Stimulated activated CD8-positive, alpha-beta memory T cell treated with anti-CD3 and anti-CD28 coated beads, Interleukin-15, amount 100 ng/mL, for 24 hours (primary cell): ENCODE measurements at places on chromosomes 16 and 17.

DNA sequence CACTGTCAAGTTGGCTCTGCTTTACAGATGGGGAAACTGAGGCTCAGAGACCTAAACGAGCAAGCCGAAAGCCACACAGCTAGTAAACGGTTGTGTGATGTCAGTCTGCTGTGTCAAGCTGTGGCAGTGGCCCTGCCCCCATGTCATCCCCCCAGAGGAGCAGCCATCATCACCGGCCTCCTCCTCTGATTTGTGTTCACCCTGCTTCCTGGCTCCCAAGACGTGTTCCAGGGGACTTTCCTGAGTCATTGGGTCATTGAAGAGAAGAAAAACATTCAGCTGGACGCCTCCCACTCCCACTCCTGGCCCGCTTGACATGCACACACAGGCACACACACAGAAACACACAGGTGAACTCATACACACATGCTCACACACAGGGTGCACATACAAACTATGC, 54.0 kb upstream of the CIBAR2 start:
- no peak for DNase-seq

GRCh38 chr17:19656851-19657581, 8.5 kb downstream of the ALDH3A2 start:
- no peak for DNase-seq

- DNase-seq: no peak
Observed at GRCh38 chr17:66632731-66633130, 202.2 kb upstream of the CACNG5 start.

- DNase-seq: no peak
Observed at GRCh38 chr17:50518384-50519023, 10.3 kb downstream of the MYCBPAP start.

DNA sequence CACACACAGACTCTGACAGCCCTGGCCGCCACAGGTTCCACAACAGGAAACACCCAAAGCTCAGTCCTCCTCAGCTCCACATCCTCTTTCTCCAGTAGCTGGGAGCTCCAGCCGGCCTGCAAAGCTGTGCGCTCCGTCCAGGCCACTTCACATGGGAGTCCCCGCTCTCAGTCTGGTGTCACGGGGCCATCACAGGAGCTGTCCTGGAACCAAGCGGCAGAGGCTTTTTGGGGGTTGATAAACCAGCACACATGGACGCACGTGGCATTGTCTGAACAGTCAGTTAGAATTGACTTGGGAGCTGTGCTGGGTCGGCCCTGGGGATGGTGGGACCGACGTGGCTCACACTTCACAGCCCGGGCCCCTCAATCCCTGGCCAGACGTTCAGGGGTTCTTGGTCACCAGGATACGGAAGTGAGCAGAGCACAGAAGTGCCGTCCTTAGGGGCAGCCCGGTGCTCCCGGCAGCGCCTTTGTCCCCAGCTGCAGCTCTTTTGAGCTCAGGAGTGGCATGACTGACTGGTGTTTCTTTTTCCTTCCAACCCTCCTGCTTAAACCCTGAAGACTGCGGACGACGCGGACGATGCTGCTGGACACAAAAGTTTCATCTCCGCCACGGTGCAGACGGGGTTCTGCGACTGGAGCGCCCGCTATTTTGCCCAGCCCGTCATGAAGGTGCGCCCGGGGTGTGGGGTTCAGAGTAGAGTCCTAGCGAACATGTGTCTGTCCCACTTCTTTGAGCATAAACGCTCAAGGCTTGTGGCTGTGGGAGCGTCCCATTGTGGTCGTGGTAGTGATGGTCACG, 66.6 kb upstream of the CHMP6 start:
- DNase-seq: no peak

- DNase-seq: no peak
Observed at GRCh38 chr16:5557966-5558365, 460.4 kb upstream of the EEF2KMT start.

DNA sequence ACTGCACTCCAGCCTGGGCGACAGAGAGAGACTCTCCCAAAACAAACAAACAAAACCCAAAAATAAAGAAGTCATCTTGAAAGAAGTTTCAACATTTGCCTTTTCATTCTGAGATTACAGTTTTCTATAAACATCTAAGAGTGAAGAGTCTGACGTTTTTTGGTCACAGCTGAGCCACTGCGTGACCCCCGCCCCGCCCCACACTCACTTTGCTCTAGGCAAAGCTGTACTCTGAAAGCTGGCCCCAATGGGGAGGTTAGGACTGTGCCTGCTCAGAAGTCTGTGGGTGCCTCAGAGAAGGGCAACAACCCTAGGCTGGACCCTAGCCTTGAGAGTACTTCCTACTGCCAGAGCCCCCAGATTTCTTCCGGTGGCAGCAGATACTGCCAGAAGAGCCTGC, 19.3 kb downstream of the CYB5D2 start:
- no peak for DNase-seq

- DNase-seq: no peak
Observed at GRCh38 chr16:13994239-13995106, 74.5 kb downstream of the ERCC4 start.

DNA sequence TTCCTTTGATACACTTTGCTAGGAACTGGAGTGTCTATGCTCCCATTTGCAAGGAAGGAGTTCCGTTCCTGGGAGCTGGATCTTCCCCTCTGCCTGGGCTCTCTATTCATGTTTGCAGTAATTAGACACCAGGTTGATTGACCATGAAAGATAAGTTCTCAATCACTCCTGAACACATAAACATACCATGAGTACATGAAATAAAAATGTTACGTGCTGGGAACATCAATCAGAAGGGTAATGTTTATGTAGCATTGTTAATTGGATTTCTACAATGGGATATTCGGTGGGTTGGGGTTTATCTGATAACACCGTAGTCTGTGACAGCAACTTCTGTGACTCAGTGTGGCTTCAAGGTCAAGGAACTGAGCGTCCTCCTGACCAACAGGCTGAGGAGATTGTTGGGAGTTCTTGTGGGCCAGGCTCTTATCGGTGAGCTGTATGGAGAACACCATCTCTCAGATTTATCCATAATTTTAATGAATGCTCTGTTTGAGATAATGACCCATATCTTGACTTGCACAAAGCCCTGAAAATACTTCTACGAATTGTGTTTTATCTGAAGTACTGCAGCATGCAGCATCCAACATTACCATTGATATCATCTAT, 136.4 kb downstream of the NPIPB5 start:
- DNase-seq: no peak

DNA sequence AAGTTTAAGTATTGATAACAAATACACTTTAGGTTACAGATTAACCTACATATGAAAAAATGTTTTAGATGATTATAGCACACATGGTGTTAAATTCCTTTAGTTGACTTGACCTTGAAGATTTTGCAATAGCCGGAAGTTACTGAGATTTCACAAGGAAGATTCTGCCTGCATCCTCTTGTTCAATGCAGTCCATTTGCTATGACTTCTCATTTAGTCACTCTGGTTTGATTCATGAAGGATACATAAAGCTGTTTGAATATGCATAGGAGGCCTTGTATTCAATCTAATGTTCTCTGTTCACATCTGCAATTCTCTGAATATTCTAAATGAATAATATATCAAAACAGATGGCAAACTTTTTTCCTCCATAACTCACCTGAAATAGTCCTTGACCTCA, 870.2 kb upstream of the GOT2 start:
- DNase-seq: no peak

- no peak for DNase-seq
Observed at GRCh38 chr16:87227296-87227951, 89.8 kb downstream of the C16orf95 start.

DNA sequence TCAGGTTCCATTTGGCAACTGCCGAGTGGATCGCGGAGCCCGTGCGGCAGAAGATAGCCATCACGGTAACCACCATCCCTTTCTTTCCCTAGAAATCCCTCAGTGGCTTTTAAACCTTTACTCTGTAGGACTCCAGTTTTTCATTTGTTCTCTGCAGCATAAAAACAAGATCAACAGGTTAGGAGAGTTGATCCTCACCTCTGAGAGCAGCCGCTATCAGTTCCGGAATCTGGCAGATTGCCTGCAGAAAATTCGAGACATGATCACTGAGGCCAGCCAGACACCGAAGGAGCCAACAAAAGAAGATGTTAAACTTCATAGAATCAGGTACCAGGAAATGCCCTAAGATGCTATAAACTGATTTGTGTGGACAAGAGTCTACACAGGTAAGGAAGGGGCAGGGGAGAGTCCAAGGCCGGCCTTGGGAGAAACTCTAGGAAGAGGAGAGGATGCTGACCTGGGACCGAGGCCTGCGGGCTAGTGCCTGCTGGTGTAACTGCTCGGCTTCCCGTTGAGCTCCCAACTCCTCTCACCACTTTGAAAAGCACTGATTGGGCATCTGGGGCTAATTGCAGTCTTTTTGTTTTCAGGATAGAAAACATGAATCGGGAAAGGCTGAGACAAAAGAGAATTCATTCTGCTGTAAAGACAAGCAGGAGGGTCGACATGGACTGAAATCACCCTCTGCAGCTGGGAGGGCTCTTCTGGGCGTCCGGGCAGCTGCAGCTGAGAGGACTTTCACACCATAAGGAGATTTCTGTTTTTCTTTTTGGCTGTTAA, 8.1 kb downstream of the MRPL58 start:
- no peak for DNase-seq

DNA sequence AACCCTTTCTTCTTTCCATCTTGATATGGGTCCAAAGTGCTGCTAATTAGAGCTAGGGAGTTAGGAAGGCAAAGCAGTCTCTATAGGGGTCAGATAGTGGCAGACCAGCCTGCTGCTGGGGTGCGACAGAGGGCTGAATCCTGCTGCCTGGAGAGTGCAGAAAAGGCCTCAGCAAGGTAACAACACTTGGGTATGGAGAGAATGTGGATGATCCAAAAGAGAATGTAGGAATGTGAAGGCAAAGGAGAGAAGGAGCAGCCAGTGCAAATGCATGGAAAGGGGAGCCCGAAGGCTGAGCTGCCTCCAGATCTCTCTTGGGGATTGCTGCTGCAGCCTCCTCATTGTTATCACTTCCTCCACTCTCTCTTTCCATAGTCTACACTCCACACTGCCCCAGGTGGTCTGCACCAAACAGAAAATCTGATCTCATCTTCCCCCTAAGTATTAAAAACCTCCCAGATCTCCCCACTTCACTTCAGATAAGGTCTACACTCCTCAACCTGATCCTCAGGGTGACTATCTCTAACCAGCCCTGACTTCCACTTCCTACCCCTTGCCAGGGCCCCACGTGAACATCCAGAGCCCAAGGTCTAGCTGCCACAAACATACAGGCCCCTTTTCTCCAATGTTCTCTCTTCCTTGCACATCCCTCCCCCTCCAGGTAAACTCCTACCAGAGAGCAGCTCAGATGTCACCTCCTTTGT, 28.8 kb downstream of the TOM1L2 start:
- DNase-seq: no peak

DNA sequence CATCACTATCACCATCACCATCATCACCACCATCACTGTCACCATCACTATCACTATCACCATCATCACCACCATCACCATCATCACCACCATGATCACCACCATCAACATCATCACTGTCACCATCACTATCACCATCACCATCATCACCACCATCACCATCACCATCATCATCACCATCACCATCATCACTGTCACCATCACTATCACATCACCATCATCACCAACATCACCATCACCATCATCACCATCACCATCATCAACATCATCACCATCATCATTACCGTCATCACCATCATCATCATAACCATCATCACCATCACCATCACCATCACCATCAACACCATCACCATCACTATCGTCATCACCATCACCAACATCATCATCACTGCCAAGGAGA, 273.8 kb downstream of the FOXL1 start:
- no peak for DNase-seq

- no peak for DNase-seq
Observed at GRCh38 chr16:67432506-67432890, 1.6 kb downstream of the HSD11B2 start.

DNA sequence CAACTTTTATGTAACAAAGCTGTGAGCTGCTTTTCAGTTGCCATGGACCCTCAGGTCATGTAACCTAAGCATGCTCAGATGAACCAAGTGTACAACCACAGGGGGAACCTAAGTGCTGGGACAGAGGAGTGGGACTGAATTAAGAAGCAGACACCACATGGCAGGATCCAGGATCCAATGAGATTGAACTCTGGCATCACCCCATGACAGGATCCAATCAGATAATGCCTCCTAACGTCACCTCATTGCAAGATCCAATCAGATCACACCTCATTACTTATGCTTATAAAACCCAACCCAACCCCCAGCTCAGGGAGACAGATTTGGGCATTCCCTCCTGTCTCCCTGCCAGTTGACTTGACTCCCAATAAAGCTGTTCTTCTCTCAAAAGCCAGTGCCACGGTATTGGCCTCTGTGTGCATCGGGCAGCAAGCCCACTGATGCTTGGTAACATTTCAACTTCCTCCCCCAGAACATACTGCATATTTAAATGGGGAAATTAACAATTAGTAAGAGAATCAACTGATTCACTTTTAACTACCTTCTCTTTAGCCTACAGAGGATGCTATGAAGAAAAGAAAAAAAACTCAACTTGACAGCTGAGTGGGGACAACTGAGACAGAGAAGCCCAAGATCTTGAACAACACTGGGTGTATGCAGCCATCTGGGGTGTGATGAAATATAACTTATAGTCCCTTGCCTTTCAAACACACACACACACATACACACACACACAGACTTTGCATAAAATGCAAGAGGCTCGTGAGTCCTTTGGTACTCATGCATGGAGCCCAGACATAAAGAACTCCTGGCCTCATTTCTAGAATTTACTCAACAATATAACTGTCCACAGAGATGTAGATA, 148.4 kb downstream of the SLC39A11 start:
- DNase-seq: no peak

GRCh38 chr17:7294614-7295153, at the start of gene YBX2:
TSS of gene YBX2 (minus strand) at chr17:7294639. CDS start at chr17:7294500, 139 bp downstream.
- DNase-seq: peak; percentile 44

DNA sequence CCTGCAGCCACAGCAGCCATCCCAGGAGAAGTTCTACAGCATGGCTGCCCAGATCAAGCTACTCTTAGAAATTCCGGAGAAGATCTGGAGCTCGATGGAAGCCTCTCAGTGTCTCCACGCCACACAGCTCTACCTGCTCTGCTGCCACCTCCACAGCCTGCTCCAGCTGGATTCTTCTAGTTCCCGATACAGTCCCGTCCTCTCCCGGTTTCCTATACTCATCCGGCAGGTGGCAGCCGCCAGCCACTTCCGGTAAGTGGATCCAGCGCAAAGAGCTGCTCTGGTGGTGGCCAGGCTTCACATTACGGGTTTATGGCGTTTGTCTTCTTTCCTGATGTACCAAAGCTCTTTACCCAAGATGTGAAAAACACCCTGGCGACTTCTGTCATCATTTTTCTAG, 3.6 kb downstream of the COG1 start:
- no peak for DNase-seq
